ENCODE measurements at places on chromosomes 5 and 9.

DNA sequence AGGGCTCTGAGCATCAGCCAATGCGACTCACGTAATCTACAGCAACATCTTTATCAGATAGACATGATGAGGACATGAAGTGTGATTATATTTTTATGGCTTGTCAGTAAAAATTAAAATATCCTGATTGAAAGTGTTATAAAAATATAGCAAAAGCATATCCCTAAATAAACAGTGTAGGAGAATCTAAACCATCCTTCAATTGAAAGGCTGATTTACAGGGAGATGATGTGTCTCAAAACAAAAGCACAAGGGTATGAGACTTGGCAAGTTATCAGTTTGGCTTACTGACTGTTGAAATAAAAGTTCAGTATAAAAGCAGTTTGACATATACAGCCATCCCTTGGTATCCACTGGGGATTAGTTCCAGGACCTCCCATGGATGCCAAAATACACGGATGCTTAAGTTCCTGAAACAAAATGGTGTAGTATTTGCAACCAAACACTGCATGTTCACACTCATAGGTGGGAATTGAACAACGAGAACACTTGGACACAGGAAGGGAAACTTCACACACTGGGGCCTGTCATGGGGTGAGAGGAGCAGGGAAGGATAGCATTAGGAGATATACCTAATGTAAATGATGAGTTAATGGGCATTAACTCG is 149.9 kb upstream of the MAP1B start:
- DNase-seq, result no peak

GRCh38 chr9:114027863-114028465 is 50.1 kb downstream of the AMBP start:
- no peak for DNase-seq

- DNase-seq, result peak; percentile 67
Measured at GRCh38 chr5:10354048-10354872, 765 bp downstream of the MARCHF6 start.

- no peak for DNase-seq
Measured at GRCh38 chr9:72540348-72540873, 19.0 kb downstream of the TMC1 start.

DNA sequence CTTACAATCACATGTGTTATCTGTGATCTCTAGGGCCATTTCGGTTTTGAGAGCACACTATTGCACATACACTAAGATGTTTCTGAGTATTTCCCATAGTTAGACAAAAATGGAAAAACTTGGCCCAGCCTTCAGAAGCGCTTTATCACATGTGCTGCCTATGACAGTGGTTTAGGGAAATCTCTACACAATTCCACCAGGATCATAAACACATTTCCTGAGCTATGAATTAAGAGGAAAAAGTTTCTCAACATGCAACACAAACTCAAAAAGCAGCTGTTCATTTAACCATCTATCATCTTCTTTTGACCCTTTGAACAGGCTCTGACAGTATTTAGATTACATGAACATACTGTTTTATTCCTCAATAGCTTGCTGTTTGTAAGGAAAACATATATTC is 15.1 kb downstream of the FGF1 start:
- no peak for DNase-seq

DNA sequence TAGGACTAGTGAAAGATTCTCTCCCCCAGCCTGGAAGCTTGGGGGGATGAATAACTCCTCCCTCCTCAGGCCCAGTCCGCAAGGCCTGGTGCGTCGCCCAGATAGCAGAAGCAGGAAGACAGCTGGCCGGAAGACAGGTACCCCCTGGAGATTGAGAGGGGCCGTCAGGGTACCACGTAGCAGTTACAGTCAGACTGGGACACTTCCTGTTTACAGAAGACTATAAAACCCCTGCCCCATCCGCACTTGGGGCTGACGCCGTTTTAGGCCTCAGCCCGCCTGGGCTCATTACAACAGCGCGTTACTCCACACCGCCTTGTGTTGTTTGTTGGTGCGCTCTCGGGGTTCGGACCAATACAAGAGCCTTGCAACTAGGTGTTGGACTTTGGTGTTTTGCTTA is 15.4 kb downstream of the SEMA6A start:
- DNase-seq, result no peak

DNA sequence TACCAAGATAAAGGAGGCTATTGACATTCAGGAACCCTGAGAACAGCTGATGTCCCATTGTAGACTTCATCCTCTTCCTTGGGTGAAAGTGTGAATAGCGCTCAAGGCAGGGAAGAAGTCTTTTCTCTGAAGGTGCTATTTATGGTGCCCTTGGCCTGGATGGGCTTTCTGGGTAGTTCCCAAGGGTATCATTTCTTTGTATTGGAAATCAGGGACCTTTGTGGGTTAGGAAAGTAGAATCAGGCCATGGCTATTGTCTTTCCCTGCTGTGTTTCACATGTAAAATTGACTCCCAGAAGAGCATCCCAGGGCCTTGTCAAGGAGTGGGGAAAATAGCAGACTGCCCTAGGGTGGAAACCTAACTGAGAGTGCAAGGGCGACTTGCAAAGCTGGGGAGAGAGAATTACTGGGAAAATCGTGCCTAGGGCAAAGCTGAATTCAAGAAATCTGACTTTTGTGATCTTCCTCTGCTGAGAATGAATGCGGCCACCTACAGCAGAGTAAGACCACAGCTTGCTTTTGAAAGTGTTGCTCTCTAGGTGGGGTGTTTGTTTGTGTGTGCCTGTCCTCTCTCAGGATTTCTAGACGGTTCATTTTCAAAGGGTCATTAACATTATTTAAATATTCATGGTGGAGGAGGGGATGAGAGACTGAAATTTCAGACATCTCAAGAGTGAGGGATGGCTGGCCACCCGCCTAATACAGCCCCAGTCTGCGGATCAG is 160.6 kb downstream of the C9orf152 start:
- no peak for DNase-seq

GRCh38 chr5:134371834-134372340 is 518 bp downstream of the UBE2B start:
- peak; percentile 45 for DNase-seq

DNA sequence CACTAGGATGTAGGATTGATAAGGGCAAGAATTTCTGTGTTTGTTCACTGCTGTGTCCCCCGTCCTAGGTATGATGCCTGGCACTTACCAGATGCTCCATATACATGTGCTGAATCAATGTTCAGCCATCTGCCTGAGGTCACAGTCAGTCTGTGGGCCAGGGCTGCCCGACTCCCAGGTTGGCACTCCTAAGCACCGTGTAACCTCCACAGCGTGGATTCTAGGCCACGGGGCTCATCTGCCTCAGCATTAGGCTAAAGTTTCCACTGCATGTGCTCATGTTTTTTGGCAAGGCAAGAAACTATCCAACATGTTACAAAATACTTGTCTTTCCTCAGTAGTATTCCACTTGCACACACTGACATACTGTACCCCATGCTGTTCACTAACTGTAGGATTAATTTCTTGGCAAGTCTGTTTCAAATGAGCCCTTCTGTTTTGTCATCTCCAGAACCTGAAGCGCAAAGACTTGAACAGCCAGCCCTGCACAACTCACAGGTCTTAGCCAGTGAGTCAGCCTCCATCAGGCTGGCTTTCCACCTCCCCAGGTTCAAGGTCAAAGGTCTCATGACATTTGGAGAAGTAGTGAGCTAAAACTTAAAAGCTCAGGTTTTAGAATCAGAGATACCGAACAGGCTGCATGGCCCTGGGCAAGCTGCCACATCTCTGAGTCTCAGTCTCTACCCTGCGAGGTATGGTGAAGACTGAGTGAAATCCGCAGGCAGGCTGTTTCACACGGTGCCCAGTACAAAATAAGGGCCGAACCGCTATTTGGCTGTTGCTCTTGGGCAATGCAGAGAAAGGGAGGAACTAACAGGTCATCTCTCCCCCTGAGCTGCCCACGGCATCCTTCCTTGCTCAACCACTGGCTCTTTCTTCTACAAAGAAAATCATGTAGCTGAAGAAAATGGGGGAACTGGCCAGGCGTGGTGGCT is 7.2 kb downstream of the TOR1A start:
- DNase-seq, result no peak
